Liver (tissue), 10 donors: ENCODE measurements at places on chromosomes 6 and 20. TPM values are rescaled to one million over a fixed set of nuclear protein-coding genes. Genes with fewer than 3 reads are reported as not detected.
A peak's percentile ranks its signal among the peaks of the same experiment; 100 is the strongest.

The OOEP gene
- polyA plus RNA-seq = 0.06 TPM

The BPIFB4 gene
- 0.16 TPM for polyA plus RNA-seq

The FAM217B gene
- polyA plus RNA-seq = 0.88 TPM

The TEAD3 gene
- 3.3 TPM for polyA plus RNA-seq

The PFDN4 gene
- 13.1 TPM for polyA plus RNA-seq

The PNPLA1 gene
- not detected for polyA plus RNA-seq

The RIPPLY2 gene
- polyA plus RNA-seq = not detected

The HMGCLL1 gene
- 0.49 TPM for polyA plus RNA-seq

The GPRC6A gene
- polyA plus RNA-seq = not detected

The MDFI gene
- polyA plus RNA-seq = 0.24 TPM

The TP53RK gene
- polyA plus RNA-seq = 4.7 TPM

- DNase-seq = no peak
Measured at GRCh38 chr6:43211955-43212354, 17.3 kb downstream of the DNPH1 start.

DNA sequence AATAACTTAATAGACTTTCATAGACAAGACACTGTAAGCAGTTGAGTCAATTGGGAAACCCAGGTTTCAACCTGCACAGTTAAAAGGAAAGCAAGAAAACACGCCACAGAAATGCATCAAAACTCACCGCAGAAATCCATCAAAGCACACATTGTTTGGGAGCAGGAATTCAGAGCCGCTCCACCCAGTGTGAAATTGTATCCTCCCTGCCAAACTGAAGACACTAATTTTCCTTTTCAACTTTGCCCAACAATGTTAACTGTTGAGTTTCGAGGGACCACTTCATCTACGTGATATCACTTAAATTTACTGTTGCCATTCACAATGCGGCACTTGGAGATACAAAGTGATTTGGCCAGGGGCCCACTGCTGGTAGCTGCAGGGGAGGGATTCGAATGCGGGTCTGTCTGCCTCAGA is 92.7 kb downstream of the DACT2 start:
- DNase-seq = no peak

DNA sequence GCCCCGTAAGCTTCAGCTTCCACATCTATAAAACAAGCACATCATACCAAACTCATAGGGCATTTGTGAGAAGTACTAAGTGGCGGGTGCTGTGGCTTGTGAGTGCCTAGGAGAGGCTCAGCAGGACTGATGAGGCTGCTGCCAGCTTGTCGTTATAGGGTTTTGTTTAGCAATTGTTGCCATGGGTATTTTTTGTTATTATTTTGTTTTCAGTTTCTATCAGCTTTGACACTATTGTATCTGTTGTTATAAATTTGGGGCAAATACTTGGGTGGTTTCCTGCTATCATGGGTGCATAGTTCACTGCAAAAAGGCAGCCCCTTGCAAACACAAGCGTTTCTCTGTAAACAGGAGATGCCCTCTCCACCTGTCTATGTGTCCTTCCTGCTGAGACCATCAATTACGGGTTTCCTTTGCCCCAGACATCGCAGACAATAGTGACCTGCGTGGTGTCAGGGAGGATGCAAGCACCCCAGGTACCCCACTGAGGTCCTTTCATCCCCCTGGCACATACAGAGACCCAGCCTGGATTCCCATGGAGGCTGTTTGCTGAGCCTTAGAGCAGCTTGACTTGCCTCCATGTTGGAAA is 3.1 kb upstream of the CCDC167 start:
- no peak for DNase-seq

DNA sequence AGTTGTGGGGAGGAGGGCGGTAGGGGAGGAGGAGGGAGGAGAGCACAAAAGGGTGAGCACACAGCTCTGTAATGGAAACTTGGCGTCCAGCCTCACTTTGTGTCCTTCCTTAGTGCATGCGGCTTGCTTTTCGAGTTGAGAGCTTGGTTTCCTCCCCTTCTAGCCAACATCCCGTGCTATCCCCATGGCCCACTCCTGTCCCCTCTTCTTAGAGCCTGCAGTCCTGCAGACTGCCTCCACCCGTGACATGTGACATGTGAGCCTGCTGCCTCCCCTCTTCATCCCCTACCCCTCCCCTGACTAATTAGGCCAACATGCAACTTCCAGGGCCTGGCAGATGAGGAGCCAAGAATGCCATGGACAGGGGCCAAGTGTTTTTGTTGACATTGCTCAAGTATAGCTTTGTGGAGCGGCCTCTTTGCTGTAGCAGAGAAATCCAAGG is 63.2 kb downstream of the SLC24A3 start:
- DNase-seq = peak; percentile 39

- DNase-seq = no peak
Measured at GRCh38 chr6:37489697-37490336, 9.9 kb downstream of the CCDC167 start.

DNA sequence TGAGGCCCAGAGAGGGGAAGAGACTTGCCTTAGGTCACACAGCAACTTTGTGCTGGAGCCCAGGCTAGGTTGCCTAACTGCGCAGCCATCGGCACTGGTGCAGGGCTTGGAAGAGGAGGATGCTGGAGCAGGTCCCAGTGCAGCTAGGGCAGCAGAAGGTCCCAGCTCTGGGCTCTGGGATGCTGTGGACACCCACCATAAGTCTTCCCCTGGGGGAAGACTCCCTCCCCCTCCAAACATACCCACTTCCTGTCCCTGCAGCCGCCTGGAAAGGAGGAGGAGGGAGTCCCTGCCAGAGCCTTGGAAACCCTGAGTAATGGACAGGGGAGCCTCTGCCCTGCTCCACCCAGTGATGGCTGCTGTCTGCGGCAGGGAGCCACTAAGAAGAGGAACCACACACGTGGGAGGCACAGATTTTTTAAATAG is 93.6 kb downstream of the NCR2 start:
- no peak for DNase-seq

DNA sequence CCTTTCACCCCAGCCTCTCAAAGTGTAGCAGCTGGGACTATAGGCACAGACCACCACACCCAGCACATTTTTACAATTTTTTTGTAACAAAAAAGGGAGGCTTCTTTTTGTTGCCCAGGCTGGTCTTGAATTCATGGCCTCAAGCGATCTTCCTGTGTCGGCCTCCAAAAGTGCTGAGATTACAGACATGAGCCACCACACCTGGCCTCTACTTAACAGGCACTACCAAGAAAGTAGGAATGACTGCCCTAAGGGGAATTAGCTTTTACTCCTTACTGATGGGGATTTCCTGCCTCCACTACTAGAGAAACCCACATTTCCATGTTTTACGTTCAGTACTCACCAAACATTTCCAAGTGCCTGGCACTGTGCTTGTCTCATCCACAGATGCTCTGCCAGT is 109.6 kb downstream of the CARMIL1 start:
- DNase-seq = no peak

DNA sequence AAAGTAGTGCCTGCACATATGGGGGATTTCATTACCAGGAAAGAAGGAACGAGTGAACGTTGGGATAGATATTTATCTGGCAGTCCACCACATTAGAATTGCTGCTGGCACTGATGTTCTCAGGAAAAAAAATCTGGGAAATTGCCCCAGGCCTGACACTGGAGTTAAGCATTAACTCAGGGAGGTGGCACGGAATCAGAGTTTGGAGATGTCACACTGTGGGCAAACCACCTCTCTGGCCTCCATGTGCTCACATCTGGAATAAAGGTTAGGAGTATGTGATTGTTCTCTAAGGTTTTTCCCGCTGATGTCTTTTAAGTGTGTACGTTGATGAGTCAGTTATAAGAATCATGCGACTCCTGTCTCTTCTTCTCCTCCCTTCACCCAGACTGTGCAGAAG is 7.9 kb downstream of the TGM3 start:
- no peak for DNase-seq

GRCh38 chr6:69456086-69456485 is 340.7 kb downstream of the LMBRD1 start:
- no peak for DNase-seq

GRCh38 chr20:4089756-4090487 is 74.6 kb upstream of the RNF24 start:
- no peak for DNase-seq

GRCh38 chr6:137901454-137901853 is 34.4 kb downstream of the TNFAIP3 start:
- DNase-seq = peak; percentile 45

DNA sequence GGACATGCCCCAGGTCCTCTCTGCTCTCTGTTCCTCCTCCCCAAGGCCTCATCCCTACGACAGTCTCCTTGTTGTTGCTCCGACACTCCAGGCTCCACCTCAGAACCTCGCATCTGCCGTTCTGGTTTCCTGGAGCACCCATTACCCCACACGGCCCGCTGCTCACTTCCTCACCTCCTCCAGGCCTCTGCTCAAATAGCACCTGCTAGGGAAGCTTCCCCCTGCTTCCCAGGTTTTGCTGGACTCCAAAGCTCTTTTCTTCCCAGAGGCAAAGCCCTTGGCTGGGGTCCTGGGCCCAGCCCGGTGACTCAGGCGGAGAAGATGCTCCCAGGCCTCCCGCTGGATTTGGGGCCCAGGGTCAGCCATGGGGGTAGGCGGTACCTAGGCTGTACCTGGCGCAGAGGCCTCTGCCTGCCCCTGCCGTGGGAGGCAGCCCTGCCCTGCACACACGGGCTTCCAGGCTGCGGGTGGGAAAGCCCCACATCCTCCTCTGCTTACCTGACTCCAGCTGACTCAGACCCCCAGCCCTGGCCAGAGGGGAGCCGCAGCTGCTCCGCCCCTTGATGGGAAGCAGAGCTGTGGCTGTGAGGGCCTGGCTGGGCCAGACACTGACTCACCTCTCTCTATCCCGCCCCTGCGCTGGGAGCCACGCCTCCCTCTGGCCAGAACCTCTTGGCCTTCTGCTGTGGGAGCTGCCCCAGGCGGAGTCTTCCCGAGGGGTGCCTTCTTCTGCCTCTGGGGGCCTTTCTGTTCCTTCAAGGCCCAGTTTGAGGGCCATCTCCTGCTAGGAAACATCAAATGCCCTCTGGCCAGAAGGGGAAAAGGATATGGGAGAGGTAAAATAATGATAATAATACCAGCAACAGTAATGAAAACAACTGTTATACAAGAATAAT is 130.5 kb downstream of the CEBPB start:
- no peak for DNase-seq

GRCh38 chr6:113491376-113491775 is 365.8 kb upstream of the MARCKS start:
- DNase-seq = no peak

- DNase-seq = no peak
Measured at GRCh38 chr6:38354905-38355304, 284.8 kb downstream of the BTBD9 start.

DNA sequence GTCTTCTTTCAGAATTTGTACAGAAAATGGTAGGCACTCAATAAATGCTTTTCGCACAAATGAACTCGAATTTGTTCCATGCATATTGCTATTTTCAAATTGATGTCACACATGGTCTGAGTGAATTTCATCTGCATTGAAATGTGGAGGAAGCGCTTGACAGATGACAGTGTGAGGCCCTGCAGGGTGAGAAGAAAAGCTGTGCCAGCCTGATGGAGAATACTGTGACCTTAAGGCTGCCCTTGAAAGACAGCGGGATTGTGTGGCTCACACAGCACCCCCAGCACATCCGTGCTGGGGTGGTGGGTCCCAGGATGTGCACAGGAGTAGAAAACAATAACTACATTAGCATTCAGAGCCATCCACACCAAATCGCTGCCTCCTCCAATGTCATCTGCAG is 14.8 kb upstream of the MCHR2 start:
- no peak for DNase-seq

DNA sequence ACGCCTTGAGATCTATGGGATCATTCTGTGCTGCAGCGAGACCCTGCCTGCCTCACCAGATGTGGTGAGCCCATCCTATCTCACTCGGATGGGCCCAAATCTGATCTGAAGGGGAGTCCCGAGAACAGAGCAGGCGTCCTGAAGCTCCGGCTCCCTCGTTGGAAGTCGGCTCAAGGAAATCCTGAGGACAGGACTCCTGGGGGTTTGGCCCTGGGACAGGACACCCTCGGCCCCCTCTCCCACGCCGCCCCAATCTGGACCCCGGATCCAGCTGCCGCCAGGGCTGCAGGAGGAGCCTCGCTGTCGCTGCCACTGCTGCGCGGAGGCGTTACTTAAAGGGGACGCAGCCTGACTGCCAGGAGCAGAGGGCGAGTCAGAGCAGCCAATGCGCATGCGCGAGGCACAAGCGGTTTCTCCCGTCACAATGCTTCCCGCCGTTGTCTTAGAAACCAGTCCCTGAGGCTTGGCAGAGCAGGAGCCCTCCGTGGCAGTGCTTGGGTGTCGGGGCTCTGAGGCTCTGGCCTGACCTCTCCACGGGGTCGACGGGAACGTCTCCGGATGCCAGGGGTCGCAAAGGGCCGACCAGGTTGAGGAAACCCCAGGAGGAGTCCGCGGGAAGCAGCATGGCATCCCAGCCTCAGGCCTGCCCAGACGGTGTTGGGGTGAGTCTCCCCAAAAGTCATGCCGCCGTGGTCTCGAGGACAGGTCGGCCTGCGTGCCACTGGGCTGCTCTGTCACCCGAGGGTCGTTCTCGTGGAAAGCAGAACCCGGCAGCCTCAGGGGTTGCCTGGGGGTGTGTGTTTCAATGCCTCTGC is 1567.8 kb upstream of the DEFB115 start:
- peak; percentile 39 for DNase-seq

GRCh38 chr20:1894951-1895673 is at the start of gene SIRPA:
TSS of gene SIRPA (plus strand) at chr20:1895407. CDS start at chr20:1895448, 41 bp downstream.
- DNase-seq = no peak

GRCh38 chr20:36550790-36551299 is 9.5 kb downstream of the MYL9 start:
- no peak for DNase-seq

DNA sequence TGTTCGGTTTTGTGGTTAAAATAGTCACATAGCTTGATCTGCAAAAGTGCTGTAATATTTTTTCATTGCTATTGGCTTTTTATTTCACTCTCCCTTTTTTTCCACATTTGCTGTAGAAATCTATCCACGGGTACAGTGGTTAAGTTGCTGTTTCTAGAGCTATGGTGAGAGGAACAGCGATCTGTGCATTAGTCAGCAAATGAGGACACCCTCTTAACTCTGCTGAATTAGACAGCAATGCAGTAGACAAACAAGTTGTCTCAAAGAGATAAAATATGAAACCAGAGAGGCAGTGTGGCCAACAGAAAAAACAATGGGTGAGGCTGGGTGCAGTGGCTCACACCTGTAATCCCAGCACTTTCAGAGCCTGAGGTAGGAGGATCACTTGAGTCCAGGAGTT is 17.6 kb upstream of the SYNJ2 start:
- no peak for DNase-seq

GRCh38 chr6:160137989-160138835 is 16.6 kb downstream of the SLC22A1 start:
- DNase-seq = no peak

DNA sequence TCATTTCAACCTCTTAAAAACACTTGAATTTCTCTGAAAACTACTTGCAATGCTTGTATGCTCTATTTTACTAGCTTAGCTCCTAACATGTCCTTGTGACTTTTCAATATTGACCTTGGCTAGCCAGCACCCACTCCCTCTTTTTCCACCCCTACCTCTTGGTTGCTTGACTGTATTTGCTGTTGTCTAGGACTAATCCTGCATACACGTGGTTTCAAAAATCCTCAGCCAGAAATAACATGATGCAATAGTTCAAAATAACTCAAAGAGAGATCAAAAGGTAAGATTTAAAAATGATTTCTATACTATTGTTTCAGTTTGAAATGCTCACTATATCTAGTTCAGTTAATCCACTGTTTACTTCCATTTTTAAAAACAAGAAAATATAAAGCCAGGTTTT is 102.3 kb upstream of the TBX18 start:
- DNase-seq = no peak

- DNase-seq = no peak
Measured at GRCh38 chr6:65979120-65979519, 272.1 kb upstream of the EYS start.
